ENCODE measurements at places on chromosomes 5 and 9.

DNA sequence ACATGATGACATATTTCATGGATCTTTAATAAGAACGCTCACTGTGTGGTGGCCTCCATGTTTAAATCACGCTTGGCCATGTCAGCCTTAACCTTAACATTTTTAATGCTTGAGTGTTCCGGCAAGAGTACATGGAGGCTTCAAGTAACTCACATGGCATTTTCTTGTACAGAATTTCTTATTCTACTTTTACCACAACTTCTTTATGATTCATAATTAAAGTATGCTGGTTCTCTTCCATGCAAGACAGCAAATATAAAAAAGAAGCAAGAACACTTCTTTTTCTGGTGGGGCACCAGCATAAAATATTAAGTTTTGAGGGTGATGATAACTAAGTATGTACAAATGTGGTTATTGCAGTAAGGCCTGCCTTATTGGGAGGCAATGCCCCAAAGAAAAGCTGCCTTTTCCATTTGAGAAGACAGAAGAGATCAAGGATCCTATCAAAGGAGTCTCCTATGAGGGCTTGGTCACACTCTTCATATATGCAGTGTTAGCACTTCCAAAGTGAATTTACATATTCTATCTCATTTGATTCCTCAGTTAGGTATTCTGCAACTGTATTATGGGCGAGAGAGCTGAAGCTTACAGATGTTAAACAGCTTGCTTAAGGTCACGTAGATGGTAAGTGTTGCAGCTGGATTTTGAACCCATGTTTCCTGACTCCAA, 382.7 kb upstream of the MEF2C start:
- no peak for DNase-seq

DNA sequence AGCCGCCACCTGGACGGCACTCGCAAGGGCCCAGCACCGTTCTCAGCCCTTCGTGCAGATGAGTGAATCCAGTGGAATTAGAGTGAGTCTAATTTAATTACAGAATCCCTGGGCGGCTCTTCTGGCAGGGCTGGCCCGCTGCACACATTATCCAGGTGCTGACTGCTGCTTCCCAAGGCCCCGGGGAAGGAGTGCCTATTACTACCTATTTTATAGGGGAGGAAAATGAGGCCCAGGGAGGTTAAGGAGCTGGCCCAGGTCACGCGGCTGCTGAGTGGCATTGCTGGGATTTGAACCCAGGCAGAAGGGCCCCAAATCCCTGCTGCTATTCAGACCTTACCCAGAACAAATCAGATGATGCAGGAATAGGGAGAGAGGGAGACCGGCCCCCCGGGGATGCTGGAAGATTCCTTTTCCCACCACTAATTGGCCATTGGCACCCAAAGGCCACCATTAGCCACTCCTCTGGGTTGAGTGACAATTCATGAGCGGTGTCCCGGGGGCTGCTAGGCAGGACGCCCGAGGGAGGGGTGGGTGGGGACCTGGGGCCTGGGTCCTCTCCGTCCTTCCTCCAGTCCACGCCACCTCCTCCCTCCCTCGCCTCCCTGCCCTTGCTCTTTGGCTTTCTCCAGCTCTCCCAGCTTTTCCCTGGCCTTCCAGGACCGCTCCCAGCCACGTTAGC, 10.3 kb upstream of the QRFP start:
- DNase-seq: no peak

DNA sequence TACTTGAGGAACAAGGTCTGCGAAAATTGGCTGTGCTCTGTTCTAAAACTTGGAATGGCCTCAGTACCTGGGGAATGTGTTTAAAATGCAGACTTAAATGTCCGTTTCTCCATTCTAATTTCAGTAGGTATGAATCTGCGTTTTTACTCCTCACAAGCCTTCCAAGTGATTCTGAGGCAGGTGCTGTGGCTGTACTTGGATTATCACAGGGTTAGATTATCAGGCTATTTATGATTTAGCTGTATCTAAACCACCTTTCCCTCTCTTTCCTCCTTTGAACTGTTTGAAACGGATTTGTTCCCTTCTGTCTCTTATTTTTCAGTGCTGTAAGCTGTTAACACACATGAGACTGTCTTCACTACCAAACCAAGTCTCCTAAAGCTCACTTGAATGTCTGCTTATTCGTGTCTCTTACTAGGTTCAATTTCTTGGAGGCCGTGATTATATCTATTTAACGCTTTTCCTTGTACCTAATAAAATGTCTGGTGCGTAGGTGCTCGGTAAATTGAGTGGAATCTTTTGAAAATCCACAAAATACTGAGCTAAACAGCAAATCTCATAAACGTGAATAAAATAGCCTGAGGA, 714 bp upstream of the CETN3 start:
- DNase-seq: no peak

- DNase-seq: no peak
These were observed 15.0 kb downstream of the ANKRD33B start for GRCh38 chr5:10578869-10579268.

GRCh38 chr5:45578270-45578669, 117.9 kb downstream of the HCN1 start:
- DNase-seq: no peak

DNA sequence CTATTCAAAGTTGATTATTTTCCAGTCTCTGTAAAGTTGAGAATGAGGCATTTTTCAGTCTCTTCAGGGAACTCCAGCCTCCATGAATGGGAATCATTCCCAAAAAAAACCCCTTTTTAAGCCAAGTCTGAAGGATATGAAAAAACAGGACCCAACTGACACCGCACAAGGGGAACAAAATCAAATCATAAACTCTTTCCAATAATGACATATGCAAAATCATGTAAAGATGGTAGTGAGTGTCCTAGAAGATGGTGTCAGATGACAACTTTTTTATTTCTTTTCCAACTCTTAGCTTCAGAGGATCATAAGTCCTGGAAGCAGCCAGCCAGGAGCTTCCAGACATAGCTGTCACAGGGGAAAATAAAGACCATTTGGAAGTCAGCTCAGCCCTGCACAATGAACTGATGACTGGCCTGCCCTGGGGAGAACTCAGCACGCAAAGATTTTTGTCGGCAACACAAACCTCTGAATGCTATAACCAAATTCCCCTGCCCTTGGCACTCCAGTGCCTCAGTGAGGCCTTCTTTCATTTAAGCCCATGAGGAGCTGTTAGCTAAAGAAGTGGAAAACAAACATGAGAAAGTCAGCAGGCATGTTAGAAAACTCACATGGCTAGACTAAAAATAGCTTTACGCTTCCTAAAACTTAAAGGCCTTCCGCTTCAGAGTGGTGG, 85.4 kb downstream of the SLC1A3 start:
- no peak for DNase-seq

DNA sequence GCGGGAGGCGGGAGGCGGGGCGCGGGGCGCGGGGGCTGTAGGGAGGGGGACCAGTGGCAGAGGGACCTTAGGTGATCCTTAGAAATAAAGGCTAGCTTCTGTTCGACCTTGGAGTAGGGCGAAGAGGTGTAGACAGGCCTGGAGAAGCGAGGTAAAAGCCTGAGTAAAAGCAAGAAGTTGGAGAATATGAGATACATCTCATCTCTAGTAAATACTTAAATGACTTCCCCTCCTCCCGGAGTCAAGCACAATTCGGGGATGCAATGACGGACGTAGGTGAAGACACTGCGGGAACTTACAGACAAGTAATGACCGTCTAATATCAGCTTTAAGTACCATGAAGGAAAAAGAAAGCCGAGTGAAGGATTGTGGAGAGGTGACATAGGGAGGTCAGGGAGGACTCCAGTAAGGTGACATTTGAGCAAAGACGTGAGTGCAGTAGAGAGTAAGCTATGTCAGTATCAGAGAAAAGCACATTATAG, 466 bp downstream of the SMC2 start:
- DNase-seq: no peak

DNA sequence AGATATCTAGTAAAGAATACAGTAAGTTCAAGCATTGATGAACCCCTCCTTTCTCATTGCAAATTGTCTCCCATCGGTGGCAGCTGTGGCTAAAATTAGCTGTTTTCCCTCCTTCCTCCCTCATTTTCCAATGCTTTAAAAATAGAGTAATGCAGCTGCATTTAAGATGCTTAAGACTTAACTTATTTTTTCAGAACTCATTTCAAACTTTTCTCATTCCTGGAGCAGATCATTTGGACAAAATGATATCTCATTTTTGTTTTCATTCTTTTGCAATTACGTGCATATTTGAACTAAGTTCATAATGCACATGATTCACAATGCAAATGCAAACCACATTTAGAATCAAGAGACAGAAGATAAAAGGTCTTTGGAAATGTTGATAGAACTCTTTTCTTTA, 14.6 kb downstream of the HSPB3 start:
- DNase-seq: no peak

- no peak for DNase-seq
These were observed 36.5 kb downstream of the MEF2C start for GRCh38 chr5:88846434-88846833.

GRCh38 chr9:7360513-7360912, 439.1 kb downstream of the DMAC1 start:
- DNase-seq: no peak

DNA sequence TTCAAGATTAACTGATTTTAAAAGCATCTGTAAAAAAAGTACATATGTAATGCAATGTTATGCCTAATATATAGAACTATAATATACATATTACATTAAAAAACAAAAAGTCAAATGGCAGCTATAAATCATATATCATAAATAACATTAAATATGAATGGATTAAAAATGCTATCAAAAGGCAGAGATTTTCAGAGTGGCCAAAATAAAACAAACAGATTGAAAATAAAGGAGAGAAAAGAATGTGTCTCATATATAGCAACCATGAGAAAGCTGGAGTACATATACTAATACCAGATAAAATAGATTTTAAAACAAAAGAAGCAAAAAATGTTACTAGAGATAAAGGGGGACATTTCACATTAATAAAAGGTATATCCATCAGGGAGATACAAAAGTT, 38.5 kb downstream of the S1PR3 start:
- no peak for DNase-seq

GRCh38 chr9:95147452-95148207, 169.9 kb downstream of the FANCC start:
- DNase-seq: no peak

DNA sequence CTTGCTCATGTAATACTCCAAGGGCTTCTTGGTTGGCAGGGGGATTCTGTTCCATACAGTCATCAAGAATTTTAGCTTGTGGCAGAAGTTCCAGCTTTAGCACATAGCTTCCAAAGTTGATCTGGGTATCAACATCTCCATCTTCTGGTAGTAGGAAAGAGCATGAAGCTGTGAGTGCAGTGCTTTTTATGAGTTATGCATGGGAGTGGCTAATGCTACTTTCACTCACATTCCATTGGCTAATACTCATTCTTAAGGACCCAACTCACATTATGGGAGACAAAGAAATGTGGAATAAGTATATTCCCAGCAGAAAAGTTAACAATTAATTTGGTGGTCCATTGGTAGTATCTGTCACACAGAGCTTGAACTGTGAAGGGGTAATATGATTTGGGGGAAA, 194.2 kb upstream of the CHD1 start:
- no peak for DNase-seq

- no peak for DNase-seq
These were observed 31.0 kb downstream of the GLDC start for GRCh38 chr9:6614489-6614888.

DNA sequence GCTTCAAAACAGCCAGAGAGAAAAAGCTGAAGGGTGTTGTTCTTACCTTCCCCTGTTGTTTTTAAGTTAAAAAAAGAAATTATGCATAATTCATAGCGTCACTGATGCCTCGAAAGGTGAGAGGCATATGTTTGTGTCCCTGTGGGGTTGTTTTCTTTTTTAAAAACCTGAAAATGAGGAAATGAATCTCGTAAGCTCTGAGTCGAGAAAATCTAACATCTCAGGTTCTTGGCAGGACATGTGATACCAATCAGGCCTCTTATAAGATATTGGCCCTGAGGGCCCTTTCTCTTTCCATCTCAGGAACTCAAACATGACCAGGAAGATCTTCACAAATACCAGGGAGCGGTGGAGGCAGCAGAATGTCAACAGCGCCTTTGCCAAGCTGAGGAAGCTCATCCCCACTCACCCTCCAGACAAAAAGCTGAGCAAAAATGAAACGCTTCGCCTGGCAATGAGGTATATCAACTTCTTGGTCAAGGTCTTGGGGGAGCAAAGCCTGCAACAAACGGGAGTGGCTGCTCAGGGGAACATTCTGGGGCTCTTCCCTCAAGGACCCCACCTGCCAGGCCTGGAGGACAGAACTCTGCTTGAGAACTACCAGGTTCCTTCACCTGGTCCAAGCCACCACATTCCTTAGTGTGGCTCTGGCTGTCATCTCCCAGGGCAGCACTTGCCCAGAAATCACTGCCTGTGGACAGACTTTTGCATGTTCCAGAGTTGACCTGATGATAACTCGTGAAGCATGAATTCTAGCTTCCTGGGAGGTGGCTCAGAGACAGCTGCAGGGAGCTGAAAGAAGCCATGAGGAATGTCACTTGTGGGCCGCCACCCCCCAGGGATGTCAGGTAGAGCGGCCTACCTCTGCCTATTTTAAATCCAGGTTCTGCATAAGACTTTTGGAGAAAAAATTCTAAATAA, at the start of gene TAL2:
TSS of gene TAL2 (plus strand) at position 274 of the 921 bp plus-strand sequence. CDS start at position 314, 40 bp downstream.
- DNase-seq: no peak

DNA sequence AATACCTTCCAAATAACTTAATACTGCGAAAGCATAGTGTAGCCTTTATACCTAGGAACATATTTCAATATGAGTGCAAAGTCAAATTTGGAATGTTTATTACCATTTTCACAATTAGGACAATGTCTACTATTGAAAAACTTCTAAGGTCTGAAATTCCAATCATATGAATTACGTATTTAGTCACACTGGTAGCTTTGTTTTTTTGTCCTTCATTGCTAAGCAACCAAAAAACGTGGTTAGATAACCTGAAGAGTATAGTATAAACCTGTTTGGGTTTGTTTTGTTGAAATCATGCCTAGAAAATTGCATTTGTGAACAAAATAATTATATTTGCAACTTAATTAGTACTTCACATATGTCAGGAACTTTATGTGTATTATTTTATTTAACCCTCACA, 134.2 kb downstream of the FBXO4 start:
- no peak for DNase-seq

GRCh38 chr5:109105631-109106267, 304.0 kb downstream of the PJA2 start:
- DNase-seq: no peak

- no peak for DNase-seq
These were observed 33.4 kb downstream of the C5orf15 start for GRCh38 chr5:133934822-133935666.

GRCh38 chr5:91125916-91126315, 257.2 kb downstream of the ARRDC3 start:
- DNase-seq: no peak
